Hepatic stellate cell (primary cell): ENCODE measurements at places on chromosomes 5 and 9.

DNA sequence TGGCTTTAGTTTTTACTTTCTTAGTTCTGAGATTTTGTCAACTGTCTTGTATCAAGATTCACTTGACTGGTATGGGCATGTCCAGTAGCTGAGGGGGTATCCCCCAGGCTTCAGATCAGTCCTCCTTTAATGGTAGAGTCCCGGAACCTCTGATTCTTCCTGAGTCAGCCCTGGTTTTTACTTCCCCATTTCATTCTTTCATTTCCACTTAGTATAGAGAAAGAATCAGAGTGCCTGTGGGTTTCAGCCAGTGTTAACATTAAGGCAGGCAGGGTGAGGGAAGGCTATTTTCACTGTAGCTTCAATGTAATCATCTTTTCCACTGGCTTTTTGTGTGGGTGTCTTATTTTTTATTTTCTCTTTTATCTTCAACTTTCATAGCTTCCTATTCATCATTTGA, 8.3 kb upstream of the COMMD10 start:
- DNase-seq, result no peak

DNA sequence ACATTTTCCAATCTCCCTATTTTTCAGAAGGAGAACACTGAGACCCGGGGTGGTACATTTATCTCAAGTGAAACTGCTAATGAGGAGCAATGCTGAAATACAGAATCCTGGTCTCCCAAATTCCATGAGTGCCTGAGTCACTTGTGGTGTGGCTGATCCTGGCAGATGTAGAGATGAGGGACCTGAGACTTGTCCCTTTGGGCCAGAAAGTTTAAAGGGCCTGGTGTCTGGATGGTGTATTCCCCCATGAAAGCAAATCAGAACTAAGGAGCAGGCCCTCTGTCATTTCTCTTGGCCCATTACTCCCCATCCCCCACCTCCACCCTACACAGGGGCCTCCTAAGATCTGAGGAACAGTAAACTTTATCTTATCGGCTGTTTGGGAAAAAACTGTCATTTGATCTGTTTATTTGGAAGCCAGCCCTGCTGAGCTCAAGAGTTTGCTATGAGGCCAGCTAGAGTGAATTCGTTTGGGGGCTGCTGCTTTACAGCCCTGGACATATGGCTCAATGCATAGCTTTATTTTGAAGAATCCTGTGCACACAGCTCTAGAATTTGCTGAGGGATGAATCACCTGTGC, 140.3 kb downstream of the LHFPL2 start:
- peak; percentile 59 for DNase-seq

- no peak for DNase-seq
Observed at GRCh38 chr5:172672681-172673080, 31.6 kb downstream of the NEURL1B start.

GRCh38 chr5:81749561-81750307, 1.2 kb downstream of the SSBP2 start:
- no peak for DNase-seq

DNA sequence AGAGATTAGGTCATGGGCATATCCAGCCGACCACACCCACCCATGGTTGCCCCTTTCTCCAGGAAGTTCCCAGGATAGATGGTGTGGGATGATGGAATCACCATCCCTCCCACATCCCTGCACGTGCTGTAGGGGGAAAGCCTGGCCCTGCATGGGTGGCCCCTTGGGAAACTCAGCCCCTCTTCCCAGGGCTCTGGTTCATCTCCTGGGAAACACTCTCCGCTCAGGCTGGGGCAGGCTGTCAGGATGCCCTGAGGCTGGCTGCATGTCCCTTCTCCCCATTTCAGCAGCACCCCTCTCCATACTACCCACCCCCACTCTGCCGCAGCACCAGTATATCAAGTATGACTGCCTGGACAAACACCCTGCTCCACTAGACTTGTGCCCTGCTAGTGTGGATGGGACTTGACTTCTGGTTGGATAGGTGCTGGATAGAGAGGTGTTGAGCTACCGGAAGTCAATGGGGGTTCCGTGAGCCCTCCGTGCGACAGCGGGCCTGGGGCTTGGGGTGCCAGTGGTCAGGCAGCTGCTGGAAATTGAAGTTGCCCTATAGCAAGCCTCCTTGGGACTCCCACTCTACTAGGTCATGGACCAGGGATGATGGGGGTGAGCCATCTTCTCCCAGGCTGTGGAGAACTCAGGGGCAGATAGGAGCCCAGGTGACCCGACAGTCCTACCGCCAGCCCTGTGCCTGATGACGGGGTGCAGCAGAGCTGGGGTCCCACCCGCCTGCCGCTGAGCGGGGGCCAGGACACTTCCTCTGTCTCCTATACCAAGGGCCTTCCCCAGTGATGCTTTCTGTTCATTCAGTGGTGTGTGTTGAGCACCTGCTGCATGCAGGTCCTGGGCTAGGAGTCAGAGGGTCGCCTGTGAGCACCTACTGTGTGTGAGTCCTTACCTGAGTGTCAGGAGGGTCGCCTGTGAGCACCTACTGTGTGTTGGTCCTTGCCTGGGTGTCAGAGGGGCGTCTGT, 69.4 kb upstream of the COL5A1 start:
- peak; percentile 42 for DNase-seq

DNA sequence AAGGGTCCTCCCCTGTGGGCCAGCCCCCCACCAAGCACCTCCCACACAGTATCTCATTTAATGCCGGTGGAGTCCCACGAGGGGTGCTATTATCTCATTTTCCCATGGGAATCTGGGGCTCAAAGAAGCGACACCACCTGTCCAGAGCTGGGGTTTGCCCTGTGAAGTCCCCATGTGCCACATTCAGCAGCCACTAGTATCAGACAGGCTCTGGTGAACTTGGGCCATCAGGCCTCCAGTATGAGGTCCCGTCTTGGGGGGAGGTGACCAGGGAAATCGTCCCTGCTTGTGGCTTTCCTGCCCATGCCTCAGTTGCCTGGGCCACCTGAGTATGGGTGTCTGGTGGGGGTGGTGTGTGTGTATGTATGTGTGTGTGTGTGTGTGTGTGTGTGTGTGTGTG, 222.7 kb downstream of the PBX3 start:
- DNase-seq, result no peak

DNA sequence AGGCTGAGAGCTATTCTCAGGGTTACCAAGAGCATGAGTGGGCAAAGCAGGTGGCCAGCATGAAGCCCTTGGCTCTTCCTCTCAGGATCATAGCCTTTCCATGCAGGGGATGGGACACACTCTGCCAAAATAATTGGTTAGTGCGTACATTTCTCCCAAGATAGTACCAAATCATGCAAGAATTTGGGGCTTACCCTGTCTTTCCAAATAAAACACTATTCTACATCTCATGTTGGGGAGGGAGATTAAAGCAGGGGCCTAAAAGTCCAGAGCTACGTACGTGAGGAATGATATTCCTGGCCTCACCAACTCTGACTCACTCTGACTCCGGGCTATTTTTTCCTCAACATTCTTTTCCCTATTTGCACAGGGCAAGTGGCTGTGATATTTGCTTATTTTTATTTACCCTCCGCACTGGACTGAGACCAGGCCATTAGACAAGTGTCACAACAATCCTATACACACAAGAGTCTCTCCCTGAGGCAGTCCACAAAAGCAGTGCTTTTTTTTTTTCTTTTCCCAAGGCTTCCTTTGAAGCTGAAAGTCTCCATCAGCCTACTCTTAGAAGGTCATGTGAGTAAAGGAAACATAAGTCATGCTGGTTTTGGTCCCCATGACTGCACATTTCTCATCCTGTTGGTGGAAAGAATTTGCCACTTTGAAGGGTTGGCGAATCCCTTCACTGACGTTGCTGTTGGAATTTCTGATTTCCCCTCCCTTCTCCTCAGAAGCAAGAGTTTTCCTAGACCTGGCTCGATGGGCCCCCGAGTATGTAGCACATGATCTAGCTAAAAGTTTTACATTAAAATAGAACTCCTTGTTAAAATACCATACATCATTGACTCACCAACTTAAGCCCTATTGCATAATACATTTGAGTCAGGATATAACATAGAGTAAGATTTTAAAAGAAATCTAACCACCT, 40.0 kb downstream of the TMEM252 start:
- peak; percentile 30 for DNase-seq

GRCh38 chr9:127277099-127277498, 12.5 kb downstream of the GARNL3 start:
- DNase-seq, result no peak

DNA sequence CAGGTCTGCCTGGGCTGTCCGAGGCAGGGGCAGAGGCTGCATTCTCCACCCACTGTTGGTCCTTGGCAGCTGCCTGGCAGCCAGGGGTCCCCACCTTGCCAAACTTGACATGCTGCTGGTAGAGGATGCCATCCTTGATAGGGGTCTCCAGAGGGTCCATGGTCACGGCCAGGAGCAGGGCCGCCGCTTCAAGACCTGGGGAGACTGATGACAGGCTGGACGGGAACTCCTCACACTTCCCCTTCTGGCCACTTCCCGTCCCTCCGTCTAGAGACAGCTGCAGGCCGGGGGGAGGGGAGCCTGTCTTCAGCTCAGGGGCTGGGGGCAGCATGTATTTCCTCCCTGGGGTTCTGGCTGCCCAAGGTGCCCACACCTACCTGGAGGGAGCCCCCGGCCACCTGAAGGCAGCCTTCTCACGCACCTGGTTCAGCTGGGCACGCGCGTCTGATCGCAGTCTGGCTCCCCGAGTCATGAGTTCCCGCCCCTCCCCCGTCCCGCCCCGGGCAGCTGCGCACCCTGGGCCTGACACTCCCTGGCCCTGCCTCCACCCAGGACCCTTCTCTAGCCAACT, at the start of gene DOK3:
Gene DOK3 (minus strand): TSS at position 446 of the 571 bp plus-strand sequence. CDS start 286 bp downstream, at position 160.
- no peak for DNase-seq

DNA sequence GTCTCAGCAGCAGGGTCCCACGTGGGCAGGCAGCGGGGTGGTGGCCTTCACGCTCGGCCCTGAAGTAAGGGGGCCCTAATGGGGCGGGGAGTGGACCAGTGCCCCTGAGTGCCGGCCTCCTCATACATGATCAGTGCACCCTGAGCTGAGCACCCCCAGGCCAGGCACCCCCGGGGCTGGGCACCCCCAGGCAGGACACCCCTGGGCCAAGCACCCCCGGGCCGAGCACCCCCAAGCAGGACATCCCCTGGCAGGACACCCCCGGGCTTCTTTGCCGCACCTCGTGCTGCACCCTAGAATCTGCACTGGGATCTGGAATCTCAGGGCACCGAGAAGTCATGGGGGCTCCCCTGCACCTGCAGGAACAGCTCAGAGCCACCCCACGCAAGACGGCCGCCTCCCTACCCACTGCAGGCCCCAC, 51.4 kb downstream of the EXD3 start:
- DNase-seq, result no peak

- no peak for DNase-seq
Observed at GRCh38 chr5:174581894-174582293, 142.5 kb upstream of the MSX2 start.

DNA sequence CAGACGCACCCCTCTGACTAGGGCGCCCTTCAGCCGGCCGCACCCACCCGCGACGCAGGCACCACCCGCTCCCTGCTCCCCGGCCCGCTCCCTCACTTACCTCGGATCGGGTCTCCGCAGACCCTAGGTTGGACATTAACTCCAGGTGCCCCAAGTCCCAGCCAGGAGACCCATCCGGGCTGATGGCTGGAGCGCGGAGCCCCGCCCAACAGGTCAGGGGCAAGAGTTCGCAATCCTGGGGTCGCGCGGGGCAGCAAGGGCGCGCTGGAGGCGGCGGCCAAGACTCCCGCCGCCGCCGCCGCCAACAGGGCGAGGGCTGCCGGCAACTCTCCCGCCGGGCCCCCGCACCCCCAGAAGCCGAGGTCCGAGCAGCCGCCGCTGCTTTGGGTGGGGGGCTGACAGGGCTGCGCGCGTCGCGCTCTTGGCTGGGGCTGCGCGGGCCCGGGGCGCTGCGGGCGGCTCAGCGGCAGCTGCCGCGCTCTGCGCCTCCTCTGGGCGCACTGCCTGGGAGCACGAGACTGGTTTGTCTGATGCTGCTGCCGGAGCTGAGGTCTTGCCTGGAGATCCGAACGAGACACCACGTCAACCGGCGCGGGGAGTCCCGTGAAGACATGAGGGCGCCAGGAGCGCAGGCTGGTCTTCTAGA, at the start of gene GDNF:
Gene GDNF (minus strand): TSS at position 635 of the 646 bp plus-strand sequence. CDS start 5,245 bp downstream, outside the sequence.
- DNase-seq, result peak; percentile 81

GRCh38 chr5:129971714-129972113, 67.4 kb downstream of the CHSY3 start:
- no peak for DNase-seq

- peak; percentile 36 for DNase-seq
Observed at GRCh38 chr5:34657988-34658387, 1.9 kb downstream of the RAI14 start.

DNA sequence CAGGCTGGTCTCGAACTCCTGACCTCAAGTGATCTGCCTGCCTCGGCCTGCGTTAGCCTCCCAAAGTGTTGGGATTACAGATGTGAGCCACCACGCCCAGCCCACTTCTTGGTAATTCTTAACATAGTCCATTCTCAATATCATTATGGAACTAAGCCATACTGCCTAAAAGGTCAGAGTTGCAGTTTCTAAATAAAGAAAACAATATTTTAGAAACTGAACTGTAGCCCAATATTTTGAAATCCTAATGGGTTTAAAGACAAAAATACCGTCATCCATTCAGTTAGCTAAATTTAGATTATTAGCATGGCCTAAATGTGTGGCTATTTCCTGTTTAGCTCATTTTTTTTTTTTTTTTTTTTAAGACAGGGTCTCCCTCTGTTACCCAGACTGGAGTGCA, 99.5 kb downstream of the USP20 start:
- DNase-seq, result no peak

DNA sequence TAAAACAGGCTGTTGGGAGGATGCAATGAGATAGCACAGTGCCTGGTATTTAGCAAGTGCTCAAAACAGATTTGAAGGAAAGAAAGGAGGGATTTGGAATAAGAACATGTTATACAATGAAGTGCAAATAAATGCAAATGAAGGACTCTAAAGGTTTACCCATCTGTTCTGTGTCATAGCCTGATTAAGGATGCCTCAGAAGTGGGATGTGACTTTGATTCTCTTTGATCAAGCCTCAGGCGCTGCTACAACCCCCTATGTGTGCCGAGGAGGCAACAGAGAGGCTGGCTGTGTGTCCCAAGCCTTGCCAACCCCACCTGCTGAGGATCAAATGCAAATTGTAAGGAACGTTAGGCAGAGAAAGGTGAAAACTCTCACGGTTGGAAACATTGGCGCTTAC, 27.2 kb downstream of the GGTA1 start:
- no peak for DNase-seq

DNA sequence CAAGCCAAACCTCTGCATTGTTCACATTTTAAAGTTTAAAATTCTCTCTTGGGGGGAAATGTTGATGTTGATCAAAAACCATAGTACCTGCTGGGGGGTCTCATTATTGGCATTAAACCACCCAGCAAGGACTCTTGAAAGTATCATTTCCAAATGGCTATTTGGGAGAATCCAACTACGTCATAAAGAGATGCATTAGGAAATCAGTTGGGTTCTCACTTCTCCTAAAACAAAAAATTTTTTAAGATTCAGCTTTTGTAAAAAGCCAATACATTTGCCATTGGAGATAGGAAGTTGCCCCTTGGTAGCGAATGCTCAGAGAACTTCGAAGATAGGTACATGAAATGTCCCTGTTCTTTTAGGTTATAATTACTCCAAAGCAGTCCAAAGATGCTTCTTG, 96.4 kb downstream of the GNAQ start:
- DNase-seq, result no peak

GRCh38 chr9:136625101-136626065, 37.3 kb upstream of the EGFL7 start:
- DNase-seq, result peak; percentile 93
